ENCODE measurements at places on chromosomes 2 and 18. TPM values are rescaled to one million over a fixed set of nuclear protein-coding genes. Genes with fewer than 3 reads are reported as not detected.

DNA sequence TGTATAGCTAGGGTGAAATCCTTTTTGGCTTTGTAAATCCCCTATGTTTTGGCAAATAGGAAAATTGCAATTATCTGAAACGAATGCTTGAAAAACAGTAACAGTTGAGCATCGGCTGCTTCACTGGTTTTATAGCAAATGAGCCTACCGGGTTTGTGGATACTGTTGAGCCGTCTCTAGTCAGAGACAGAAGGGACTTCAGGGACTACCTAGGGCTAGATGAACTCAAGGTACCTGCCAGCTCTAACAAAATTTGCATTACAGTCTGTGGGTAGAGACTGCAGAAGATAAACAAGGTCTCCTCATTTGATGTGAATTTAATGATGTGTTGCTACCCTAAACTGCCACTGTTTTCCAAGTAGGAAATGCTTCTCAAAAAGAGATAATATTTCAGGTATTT is 101.1 kb downstream of the EML6 start:
- no peak for DNase-seq

- no peak for DNase-seq
Measured at GRCh38 chr2:118657466-118657865, 190.0 kb downstream of the EN1 start.

- no peak for DNase-seq
Measured at GRCh38 chr2:233098618-233099017, 38.5 kb downstream of the INPP5D start.

GRCh38 chr2:72548081-72548764 is 277.6 kb downstream of the EXOC6B start:
- DNase-seq = no peak

- DNase-seq = no peak
Measured at GRCh38 chr2:216107760-216108159, 1.4 kb upstream of the XRCC5 start.

- no peak for DNase-seq
Measured at GRCh38 chr2:191474464-191474863, 203.5 kb upstream of the NABP1 start.

- no peak for DNase-seq
Measured at GRCh38 chr2:241926541-241927311, 57.2 kb downstream of the RTP5 start.

METAP1D gene
- total RNA-seq = 2.4 TPM

HOXD12 gene
- total RNA-seq = not detected

MBOAT2 gene
- 69.4 TPM for total RNA-seq

CD226 gene
- total RNA-seq = 0.79 TPM

LRRTM4 gene
- not detected for total RNA-seq

CKAP2L gene
- 4.3 TPM for total RNA-seq

SH3RF3 gene
- 2.4 TPM for total RNA-seq

NFU1 gene
- 17.4 TPM for total RNA-seq
